Inflammatory macrophage (primary cell): ENCODE measurements at places on chromosomes 3 and 15.

- no peak for DNase-seq
Measured at GRCh38 chr3:24968036-24968435, 460.0 kb upstream of the RARB start.

- DNase-seq: no peak
Measured at GRCh38 chr3:108053067-108053466, 37.8 kb downstream of the CD47 start.

- DNase-seq: no peak
Measured at GRCh38 chr3:159275741-159276140, 473.9 kb downstream of the MFSD1 start.

- DNase-seq: no peak
Measured at GRCh38 chr3:189690672-189691071, 59.5 kb downstream of the TP63 start.

DNA sequence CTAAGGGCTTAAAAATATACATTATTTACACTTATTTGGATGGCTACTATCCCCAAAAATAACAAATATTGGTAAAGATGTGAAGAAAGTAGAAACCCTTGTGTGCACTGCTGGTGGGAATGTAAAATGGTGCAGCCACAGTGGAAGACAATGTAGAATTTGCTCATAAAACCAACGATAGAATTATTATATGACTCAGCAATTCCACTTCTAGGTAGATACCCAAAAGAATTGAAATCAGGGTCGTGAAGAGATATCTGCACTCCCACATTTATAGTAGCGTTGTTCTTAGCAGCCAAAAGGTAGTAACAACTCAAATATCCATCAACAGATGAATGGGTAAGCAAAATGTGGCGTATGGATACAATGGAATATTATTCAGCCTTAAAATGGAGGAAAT is 181.6 kb upstream of the UBE3A start:
- DNase-seq: no peak

- DNase-seq: no peak
Measured at GRCh38 chr3:145368748-145369147, 792.2 kb downstream of the PLOD2 start.

DNA sequence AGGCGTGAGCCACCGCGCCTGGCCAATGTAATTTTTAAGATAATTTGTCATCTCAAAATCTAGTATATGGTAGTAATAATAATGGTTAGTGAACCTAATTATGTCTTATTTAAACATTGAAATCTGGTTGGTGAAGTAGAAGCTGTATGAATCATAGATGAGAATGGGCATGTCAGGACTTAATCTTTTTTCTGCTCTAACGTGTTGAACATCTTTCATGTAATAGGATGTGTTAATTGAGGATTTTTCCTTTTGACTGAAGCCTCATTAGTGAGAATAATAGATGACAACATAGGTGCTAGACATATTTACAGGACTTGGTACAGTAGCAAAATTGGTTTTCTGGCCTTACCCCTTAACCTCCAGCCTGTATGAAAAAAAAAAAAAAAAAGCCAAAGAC is 835.6 kb downstream of the IGSF11 start:
- DNase-seq: no peak

GRCh38 chr3:14133188-14133800 is 8.4 kb downstream of the TMEM43 start:
- no peak for DNase-seq

DNA sequence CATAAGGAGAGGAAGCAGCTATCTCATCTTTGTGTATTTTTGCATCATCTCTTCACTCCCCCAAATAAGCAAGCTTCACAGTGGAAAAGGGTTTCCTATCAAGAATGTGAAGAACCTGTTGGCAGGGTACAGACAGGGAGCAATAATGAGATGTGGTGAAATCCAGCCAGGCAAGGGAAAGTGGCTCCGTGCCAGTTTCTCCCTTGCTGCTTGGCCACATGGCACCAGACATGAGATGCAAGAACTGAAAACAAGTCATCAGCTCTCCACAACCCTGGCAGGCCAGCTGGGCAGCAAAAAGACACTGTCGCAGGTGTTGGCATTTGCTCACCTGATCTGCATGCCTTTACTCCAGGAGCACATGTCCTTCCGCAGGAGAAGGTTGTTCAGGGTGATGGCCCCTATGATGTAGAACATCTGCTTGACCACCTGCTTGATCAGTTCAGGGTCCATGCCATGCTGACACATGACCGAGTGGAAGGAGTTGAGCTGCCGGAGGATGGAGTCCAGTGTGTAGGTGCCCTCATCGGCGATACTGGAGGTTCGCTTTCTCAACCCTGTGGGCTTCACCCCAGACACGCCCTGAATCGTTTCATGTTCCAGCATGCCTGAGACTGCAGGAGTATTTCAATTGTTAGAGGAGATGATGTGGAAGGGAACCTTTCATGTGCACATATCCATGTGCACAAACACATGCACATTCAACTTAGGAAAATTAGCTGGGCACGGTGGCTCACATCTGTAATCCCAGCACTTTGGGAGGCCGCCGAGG is 23.3 kb upstream of the MYO5C start:
- DNase-seq: no peak

GRCh38 chr15:74300057-74300795 is 64.1 kb downstream of the CCDC33 start:
- no peak for DNase-seq

DNA sequence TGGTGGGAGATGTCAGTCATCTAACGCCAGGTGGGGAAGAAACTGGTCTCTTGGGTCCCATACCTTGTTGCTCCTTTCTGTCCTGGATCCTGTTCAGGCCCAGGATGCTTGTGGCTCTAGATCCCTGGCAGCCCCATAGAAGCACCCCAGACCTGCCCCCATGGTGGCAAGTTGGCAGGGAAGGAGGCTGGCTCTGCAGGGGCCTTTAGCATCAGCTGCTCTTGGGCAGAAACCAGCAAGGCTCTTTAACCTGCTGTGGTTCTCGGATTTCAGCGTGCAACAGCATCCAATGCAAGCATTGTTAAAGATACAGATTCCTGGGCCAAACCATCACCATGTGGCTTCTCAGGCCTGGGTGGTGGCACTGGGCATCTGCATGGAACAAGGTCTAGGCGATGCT is 75.8 kb downstream of the SNRK start:
- DNase-seq: no peak

DNA sequence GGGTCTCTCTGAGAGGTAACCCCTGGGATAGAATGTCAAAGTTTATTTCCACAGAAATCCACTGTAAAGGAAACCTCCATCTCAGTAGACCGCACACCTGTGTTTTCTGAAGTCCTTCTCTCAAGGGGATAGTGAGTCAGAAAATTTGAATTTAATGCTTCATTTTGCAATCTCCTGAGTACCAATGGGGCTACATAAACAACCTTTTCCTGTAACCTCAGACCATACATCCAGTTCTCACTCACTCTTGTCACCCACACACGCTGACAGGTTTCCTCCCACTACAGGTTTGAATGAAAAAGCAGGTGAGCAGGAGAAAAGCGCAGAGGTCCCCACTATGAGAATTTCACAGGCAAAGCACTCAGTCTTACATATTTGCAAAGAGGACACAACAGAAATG is 165.3 kb upstream of the MCTP2 start:
- DNase-seq: no peak

DNA sequence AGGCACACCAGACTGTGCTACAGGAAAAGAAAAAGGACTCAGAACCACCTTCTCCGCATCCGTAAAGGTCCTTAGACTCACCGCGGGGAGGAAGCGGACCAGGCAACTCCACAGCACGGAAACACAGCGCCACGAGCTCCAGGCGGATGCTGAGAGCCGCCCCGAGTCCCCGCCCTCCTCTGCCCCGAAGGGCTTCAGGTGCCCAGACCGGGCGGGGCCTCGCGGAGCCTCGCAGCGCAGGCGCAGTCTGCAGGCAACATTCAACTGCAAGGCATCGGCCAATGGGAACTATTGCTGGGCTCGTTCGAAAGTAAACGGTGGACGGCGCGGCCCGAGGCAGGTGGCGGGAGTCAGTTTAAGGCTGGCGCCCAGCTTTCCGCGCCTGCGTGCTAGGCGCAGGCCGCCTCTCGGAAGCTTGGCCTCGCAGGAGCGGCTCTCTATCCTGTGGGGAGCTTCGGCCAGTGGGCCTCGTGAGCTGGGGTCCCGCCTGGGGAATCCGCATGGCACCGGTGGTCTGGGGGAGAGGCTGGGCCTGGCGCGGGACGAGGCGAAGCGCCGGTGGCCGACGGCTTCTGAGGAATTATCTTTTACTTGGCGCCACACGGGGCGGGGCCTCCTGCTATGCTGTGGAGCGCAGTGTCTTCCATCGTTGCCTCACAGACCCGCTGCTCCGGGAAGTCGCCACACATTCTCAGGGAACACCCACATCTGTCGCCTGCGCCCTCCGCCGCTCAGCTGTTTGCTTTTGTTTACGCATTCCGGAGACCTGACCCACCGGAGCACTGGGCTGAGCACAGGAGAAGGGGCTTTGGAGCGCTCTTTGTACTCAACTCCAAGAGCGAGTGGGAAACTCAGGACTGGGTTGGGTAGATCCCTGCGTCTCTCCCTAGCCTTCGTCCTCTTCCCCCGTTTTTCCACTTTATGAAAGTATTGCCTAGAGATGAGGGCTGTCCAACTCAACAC is at the start of gene TRIM59:
TSS of gene TRIM59 (minus strand) at position 151 of the 963 bp plus-strand sequence. CDS start 10,603 bp downstream, outside the sequence.
- DNase-seq: peak; percentile 95

- no peak for DNase-seq
Measured at GRCh38 chr15:69499521-69500211, 47.0 kb downstream of the RPLP1 start.

- DNase-seq: no peak
Measured at GRCh38 chr15:88491158-88491557, 23.6 kb downstream of the MRPS11 start.

GRCh38 chr3:62178739-62179600 is 194.4 kb downstream of the FEZF2 start:
- DNase-seq: peak; percentile 25

DNA sequence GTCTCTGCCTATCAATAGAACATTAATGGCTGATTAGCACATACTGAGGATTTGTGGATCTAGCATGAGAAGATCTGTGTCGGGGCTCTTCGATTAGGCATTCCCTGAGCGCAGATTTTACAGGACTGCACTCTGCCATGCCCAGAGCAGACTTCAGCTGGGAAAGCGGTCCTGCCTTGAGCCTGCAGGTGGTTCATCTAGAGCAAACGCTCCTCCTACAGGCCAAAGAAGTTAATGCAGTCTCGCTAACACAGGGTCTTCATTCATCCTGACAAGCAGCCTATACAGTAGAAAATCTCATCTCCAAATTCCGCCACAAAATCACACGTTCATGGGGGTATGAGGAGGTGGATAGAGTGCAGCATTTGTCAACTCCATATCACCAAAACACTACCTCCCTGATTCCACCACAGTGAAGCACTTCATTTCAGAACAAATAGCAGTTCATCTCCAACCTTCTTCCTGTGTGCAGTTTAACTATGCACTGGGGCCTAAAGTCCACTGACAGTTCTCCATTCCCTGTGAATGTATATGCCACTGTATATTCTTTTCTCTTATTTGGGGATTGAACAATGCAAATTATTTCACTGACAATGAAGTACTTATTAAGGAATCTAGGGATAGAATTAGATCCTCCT is 405.8 kb downstream of the IGSF11 start:
- peak; percentile 8 for DNase-seq

DNA sequence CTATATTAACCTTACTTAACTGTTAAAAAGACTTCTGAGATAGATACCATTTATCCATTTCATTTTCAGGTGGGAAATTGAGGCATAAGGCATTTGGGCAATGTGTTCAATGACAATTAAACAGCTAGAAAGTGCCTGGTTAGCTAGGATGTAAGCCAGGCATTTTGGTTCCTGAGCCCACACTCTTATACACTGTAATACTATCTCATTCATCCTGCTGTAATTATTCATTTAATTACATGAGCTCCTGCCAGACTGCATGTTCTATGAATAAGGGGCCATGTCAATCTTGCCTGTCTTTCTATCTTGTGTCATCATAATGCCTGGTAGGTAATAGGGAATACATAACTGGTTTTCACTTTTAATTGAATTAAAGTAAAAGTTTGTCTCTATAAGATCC is 74.0 kb downstream of the RBMS3 start:
- DNase-seq: no peak

DNA sequence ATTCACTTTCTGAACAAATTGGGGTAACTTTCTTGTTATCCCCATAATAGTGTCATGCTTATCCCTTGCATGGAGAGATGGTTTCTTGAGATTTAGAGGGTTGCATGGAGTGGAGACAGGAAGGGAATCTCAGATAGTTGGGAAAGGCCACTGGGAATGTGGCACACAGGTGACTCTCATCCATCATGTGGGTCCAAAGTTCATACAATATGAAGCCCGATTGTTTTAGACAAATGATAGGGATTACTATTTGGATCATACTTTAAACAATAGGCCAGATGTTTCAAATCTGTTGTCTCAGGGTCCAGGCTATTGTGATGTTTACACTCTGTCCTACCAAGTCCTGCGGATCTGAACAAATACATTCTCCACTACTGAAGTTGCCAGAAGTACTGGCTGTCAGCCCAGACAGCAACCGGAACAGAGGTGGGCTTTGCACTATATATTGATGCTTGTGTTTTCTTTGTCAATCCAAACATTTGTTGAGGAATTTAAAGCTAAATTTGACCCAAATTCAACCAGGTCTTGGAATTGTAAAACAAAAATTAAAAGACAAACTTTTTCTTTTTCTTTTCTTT is 39.2 kb upstream of the NMNAT3 start:
- DNase-seq: no peak

GRCh38 chr3:121566773-121567172 is 976 bp upstream of the ARGFX start:
- no peak for DNase-seq

DNA sequence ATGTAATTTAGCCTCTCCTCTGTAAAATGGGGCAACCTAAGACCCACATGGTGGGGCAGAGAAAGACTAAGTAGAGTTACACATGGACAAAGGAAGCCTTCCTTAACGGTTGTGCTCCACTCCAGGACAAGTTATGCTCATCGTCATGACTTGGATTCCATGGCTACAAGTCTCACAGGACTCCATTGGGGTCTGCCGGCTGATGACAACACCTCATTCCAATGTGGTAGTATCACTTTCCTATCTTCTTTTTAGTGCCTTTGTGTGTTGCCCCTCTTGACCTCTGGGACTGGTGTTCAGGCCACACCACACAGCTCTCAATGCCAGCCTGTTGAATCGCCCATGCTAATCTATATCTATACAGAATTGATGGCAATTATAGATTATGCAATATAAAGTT is 181.3 kb upstream of the WNT5A start:
- no peak for DNase-seq

DNA sequence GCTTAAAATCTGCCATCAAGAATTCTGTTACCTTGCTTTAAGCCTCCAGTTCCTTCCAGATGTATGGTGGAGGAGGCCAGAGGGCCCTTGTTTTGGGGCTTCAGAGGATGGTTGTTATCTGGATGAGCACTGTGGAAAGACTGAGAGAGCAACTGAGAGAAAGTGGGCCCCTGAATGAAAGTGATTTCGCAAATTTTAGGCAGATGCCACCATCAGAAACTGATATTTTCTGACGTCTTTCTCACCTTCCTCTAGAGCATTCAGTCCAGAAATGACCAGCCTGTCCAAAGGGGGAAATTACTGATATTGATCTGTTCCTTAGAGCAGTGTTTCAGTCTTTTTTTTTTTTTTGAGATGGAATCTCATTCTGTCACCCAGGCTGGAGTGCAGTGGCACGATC is 13.4 kb downstream of the B3GNT5 start:
- DNase-seq: no peak

- DNase-seq: no peak
Measured at GRCh38 chr3:188036375-188037194, 117.4 kb upstream of the LPP start.

- no peak for DNase-seq
Measured at GRCh38 chr3:184144505-184144904, 9.3 kb downstream of the EIF2B5 start.

- DNase-seq: no peak
Measured at GRCh38 chr3:180804916-180805315, 107.6 kb upstream of the FXR1 start.

GRCh38 chr15:27847775-27848710 is 251.1 kb downstream of the OCA2 start:
- no peak for DNase-seq
